ENCODE measurements at places on chromosomes 1 and 21.

GRCh38 chr21:42381347-42381984 lies 14.4 kb downstream of the TMPRSS3 start:
- no peak for DNase-seq

DNA sequence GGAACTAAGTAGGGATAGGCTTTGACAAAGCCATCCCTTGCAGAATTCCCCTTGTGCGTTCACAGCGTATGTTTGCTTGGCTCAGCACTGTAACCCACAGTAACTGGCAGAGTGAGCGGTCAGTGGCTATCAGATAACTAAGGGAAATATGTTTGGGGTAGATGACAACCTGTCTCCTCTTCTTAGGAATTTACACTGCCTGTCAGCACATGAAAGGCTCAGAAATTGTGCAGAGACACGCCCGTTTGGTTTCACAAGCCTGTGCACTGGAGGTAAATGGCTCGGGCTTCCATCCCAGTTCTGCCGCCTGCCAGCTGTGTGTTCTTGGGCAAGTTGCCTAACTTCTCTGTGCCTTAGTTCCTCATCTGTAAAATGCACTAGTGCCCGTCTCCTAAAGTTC lies 101.2 kb downstream of the PRDM2 start:
- DNase-seq: no peak

DNA sequence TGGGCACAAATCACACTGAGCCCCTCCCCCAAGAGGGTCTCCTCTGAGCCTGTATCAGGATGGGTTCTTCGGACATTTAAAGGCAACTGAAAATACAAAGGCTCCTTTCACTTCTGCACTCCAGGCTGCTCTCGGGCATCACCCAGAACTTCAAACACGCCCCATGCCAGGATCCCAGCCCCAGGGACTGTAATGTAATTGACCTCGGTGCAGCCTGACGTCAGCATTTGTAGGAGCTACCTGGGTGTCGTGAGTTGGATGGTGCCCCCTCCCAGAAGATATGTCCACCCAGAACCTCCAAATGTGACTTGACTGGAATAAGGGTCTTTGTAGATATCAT lies 95.2 kb downstream of the PSMG1 start:
- DNase-seq: no peak

GRCh38 chr1:8544644-8545043 lies 226.7 kb downstream of the SLC45A1 start:
- DNase-seq: no peak

GRCh38 chr1:231272880-231273279 lies 31.9 kb downstream of the GNPAT start:
- DNase-seq: no peak

- DNase-seq: no peak
Observed at GRCh38 chr1:204059970-204060369, 12.9 kb upstream of the SOX13 start.

DNA sequence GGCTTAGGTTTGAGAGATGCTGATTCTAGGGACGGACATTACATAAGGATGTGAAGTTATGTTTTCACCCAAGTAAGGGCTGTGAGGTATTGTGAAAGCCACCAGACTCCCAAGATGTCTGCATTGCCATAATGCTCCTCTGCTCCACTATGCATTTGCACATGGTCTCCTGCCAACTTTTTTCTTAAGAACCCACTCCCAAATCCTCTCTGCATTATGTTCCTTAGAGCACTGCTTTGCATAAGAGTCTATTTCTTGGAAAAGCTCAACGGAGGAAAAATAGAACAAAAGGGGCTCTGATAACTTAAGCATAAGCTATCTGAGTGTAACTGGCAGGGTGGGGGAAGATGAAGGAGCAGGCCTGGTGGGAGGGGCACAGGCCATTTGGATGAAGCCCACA lies 5.0 kb upstream of the CACNA1E start:
- no peak for DNase-seq

DNA sequence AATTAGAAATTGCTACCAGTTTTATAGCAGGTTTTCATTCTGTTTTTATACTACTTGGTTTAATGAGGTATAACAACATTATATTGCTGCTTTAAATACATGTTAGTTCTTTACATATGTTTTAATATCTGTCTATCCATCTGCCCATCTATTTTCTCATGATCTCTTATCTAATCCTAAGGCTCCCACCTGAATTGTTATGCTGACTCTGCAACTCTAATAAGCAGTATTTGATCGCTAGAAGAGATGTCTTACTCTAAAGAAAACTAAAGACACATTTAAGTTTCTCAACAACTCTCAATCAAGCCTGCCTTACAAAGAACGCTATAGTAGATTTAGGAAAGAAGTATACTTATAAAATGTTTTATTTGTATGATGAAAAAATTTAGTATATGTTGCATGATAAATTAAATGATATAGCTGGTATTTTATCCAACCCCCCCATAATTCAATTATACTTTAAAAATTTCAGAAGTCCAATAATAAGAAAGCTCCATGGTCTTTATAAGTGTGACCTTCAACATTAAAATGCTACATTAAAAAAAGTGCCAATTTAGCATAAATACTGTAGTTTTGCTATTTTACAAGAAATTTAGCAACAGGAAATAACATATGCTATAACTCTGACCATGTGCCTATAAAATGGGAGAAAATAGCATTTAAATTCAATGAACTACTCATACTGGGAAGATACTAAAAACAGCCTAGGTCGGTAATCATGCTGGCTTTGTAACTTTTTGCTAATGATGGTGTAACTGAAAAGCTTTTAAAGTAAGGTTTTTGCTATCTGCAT lies 180.3 kb downstream of the NEGR1 start:
- no peak for DNase-seq

DNA sequence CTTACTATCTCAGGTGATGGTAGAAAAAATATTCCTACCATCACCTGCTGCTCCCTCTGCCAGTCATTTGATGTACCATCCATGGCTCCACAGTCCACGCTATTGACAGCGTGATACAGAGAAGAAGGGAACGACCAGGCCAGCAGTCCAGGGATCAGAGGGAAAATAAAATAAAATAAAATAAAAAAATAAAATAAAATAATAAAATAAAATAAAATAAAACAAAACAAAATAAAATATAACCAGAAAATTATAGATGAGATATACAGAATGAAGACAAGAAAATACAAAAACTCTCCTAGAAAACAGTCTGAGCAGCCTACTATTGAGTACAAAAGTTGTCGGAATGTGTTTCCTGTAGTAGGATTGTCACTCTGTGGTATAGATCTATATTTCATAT lies 619.4 kb upstream of the TMPRSS15 start:
- DNase-seq: no peak

DNA sequence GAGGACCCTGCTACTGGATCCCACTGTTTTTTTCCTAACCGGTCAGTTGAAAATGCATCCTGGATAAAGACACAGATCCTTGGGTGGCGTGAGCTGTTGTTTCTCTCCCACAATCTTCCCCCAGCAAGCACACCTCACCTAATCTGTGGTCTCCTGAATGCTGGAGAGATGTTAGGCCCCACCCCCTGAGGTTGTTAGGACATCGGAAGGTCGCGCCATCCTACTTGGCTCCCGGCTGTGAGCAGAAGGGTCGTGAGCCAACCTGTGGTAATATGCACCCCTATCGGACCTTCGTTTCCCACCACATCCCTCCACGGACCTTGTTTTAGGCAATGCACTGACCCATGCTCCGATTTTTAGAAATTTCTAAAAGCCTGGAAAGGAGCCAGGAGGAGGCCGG lies 89.9 kb upstream of the IPO9 start:
- DNase-seq: no peak

DNA sequence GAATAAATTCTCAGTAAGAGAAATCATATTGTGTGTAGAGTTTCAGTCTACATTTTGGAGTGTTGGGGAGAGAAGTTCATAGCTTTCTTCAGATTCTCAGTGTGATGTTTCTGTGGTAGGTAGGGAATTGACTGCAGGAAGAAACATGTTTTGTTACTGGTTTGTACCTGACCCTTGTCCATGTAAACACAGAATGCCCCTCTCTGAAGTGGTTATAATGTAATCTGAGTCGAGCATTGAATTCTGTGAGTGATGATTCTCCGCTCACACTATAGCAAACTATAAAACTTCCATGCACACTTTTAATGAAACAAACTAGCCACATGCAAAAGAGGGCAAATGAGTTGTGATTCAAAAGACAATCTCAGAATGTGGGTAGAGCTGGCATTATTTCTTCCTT lies 433.2 kb downstream of the USP25 start:
- DNase-seq: no peak

DNA sequence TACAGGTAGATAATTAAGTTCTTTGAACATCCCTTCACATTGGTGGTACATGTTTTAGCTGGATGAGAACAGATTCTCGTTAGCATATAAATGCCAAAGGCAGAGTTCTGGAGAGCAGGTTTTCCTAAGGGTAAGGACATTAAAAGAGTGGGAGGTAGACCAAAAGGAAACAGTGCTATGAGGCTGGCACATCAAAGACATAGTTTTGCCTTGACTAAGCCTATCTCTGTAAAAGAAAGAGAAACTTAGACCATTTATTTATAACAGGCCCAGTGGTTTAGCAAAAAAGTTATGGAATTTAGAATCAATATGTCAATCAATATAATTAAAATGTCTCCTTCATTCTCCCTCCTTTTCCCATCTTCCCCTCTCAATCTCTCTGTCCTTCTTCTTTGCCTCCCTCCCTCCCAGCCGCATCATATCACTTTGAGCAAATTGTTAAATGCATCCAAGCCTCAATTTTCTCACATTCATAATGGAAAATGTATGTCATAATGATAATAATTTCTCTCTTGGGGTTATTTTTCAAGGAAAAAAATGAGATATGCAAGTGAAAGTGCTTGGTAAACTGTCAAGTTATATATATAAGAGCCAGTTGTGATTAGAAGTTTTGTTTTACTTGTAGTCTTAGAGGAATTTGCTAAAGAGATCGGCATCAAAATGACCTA lies 209.9 kb upstream of the SGIP1 start:
- no peak for DNase-seq

DNA sequence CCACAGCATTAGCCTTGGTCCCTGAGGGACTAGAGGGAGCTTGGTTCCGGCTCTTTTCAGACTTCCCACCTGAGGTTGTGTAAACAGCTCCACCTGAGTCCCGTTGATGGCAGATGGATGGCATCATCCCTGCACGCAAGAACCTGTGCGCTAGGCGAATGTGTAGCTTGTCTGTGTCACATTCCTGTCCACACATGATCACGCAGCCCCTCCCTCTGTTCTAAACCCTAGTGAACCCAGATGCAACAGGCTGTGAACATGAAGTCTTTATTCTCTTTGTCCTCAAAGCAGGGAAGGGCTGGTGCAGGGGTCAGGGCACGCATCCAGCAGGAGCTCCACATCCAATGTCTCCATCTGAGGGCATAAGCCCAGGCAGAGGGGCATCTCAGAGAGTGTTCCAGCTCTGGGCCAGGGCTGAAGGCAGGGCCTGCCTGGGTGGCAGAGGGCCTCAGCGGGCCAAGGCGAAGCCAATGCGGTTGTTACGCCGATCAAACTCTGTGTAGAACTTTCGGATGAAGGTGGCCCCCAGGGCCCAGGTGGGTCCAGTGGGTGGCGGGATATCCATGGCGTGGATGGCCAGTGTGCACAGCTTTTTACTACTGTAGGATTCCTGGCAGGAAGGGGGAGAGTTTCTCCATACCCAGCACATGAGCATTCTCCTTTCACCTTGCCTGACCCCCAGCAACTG lies 2.9 kb upstream of the ETNK2 start:
- no peak for DNase-seq

DNA sequence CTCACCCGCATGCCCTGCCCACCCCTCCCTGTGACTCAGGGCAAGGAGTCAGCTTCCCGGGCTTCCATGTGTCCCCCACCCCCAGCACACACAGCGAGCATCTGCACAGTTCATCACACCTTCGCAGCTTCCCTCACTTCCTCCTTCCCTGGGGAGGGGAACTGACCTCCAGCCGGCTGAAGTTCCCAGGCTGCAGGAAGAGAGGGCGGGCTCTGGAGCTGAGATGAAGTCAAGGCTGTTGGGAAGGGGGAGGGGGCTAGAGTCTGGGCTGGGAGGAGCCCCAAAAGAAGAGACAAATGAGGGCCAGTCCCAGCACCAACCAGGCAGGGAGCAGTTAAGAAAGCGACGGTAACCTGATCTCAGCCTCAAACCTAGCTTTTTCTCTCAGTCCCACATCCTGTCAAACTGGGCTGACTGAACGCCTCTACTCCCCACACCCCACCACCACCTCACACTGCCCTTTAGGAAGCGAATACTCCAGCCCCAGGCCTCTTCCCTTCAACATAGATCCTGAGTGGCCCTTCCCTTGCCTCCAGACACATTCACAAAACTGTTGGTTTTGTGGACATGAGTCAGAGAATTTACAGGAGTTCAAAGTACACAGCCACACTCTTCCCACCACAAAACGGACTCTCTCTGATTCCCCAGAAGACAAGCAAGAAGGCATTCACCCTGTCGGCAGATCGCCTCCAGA lies 1.8 kb downstream of the RHOC start:
- peak; percentile 25 for DNase-seq

DNA sequence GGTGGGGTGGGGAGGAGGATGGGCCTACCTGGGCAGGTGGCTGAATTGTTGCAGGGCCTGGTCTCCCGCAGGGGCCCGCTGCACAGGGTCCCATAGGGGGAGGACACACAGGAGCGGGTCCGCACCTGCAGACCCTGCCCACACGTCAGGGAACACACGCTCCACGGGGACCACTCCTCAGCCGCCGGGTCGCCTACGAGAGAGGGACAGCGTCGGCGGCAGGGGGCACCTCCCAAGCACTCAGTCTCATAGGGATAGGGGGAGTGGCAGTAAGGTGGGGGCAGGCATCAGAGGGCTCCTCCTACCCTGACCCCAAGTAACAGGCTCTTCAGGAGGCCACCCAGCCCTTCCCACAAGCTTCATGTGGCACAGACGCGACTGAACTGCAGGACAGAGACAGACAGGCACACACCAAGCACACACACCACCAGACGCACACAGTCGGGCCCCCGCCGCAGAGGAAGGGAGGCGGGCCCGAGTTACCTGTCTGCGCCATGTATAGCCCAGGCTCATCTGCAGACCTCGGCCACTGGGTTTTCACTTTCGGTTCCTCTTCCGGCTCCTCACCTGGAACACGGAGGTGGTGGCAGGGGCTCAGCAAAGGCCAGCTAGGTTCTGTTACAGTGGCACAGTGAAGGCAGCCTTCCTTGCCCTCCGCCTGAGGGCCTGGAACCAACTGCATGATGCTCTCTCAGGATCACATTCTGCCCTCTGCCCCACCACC lies 19.8 kb downstream of the ADGRB2 start:
- DNase-seq: no peak

GRCh38 chr1:51214615-51215131 lies 21.4 kb upstream of the RNF11 start:
- DNase-seq: no peak

GRCh38 chr1:66552829-66553228 lies 18.9 kb downstream of the SGIP1 start:
- DNase-seq: no peak

DNA sequence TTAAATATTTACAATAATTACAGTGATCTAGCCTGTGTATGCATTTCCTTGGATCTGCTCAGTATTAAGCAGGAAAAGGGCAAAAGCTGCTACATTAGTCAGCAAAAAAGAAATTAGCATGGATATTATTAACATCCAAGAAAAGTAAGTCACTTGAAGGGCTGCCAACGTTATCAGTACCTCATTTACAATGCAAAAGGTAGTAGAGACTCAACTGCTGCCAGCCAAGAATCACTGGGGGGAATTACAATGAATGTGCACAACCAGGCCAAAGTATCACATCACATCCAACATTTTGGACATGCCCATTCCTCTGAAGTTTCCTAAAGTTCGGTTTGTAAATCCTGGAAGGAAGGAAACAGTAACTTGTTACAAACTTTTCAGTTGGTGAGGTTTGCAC lies 1.9 kb downstream of the CNN3 start:
- no peak for DNase-seq
